ENCODE measurements at places on chromosomes 7 and 10.

DNA sequence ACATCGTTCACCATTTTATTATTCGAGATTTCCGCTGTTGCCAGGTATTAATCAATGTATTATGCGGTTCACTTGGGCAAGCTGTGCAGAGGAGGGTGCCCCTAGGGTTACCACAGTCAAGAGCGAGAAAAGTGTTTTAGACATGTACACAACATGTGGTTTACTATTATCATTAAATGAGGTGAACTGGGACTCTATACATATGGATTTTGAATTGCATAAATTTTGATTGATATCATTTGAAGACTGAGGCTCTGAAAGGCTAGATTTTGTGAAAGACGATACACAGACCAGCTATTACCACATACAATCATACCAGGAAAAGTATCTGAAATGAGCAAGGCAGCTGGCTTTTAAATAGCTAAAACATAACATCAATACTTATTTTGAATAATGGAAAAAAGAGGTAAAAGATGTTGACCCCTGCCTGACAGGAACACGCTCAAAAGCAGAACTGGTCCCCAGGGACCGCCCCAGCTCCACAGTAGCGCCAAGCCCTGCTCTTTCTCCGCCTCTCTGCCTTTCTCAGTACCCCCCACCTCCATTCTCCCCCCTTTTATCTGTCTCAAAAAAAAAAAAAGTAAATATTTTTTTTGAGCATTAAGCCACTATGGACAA is 413.4 kb upstream of the MKI67 start:
- DNase-seq = no peak

- DNase-seq = no peak
These were observed 97.1 kb downstream of the CREB5 start for GRCh38 chr7:28509251-28510025.

DNA sequence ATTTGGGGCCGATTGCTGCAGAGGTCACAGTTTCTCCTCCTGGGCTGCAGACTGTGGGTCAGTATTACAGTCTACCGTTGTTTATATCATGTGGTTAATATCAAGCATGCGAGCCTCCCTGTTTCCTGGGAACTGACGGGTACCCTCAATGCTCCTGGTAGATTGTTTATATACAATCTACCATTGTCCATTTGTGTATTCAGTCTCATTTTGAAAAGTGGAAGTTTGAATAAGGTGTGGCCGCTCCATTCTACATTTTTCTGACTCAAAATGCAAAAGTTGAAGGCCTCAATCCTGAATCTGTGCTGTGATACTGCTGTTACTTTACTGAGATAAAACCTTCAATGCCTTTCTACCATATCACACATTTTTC is 107.9 kb downstream of the ACTR3B start:
- no peak for DNase-seq

- no peak for DNase-seq
These were observed 245.1 kb downstream of the CHCHD3 start for GRCh38 chr7:132836746-132837145.

DNA sequence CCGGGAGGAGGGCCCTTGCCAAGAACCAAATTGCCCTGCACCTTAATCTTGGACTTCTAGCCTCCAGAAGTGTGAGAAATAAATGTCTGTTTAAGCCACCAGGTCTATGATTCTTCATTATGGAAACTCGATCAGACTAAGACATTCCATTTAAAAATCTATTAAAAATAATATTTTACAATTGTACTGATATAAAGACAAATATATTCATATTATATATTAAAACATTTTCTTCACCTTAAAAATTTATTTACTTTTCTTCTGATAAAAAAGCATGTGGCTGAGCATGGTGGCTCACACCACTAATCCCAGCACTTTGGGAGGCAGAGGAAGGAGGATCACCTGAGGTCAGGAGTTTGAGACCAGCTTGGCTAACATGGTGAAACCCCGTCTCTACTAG is 72.4 kb upstream of the CHST15 start:
- no peak for DNase-seq

DNA sequence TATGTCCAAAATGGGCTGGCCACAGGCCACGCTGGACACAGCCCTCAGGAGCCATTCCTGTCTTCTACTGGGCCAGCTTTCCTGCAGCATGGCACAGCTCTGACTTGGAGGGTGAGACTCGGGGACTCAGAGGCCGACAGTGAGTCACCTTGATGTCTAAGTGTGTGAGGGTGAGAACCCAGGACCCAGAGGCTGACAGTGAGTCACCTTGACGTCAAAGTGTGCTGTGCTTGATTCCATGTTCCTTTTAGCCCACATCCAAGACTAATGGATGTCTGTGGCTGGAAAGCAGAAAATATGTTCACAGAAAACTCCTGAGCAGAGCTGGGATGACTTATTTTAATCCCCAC is 6.0 kb upstream of the FAM170B start:
- peak; percentile 37 for DNase-seq

DNA sequence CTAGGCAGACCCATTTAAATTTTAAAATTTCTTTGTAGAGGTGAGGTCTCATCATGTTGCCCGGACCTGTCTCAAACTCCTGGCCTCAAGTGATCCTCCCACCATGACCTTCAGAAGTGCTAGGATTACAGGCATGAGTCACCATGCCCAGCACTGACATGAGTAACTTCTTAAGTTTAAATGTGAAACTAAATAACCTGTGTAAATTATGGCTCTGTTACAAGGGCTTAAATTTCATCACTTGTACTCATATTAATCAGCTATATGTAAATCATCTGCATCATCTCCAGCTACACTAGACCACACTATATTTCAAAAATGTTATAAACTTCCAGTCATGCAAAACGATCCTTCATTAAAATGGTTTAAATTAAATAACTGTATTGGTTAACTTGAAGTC is 56.1 kb downstream of the ATAD1 start:
- peak; percentile 46 for DNase-seq

DNA sequence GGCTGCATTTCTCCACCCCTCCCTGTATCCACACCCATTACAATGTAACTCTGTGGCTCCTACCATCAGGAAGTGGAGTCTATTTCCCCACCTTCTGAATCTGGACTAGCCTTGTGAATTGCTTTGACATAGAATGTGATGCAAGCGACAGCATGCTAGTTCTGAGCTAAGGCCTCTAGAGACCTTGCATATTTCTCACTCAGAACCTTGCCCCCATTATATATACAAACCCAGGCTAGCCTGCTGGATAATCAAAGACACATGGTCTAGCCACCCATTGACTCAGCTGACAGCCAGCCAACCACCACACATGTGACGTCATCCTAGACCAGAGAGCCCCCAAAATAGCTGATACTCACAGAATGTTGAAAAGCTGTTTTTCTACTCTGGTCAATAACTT is 77.9 kb downstream of the CCDC71L start:
- DNase-seq = no peak

Data from epithelial cell of prostate (primary cell).